ENCODE measurements at places on chromosomes 5 and 9.

GRCh38 chr9:130260816-130261765, 4.5 kb upstream of the HMCN2 start:
- DNase-seq: no peak

- no peak for DNase-seq
Observed at GRCh38 chr5:129379406-129379805, 80.7 kb upstream of the ADAMTS19 start.

DNA sequence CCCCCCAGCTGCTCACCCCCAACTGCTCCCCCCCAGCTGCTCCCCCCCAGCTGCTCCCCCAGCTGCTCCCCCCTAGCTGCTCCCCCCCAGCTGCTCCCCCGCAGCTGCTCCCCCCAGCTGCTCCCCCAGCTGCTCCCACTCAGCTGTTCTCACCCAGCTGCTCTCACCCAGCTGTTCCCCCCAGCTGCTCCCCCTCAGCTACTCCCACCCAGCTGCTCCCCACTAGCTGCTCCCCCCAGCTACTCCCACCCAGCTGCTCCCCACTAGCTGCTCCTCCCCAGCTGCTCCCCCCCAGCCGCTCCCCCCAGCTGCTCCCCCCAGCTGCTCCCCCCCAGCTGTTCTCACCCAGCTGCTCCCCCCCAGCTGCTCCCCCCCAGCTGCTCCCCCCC, 22.8 kb upstream of the AHRR start:
- DNase-seq: no peak

- DNase-seq: no peak
Observed at GRCh38 chr9:108322326-108323098, 533.3 kb downstream of the ACTL7B start.

- no peak for DNase-seq
Observed at GRCh38 chr9:89375191-89375760, 57.0 kb downstream of the SECISBP2 start.

DNA sequence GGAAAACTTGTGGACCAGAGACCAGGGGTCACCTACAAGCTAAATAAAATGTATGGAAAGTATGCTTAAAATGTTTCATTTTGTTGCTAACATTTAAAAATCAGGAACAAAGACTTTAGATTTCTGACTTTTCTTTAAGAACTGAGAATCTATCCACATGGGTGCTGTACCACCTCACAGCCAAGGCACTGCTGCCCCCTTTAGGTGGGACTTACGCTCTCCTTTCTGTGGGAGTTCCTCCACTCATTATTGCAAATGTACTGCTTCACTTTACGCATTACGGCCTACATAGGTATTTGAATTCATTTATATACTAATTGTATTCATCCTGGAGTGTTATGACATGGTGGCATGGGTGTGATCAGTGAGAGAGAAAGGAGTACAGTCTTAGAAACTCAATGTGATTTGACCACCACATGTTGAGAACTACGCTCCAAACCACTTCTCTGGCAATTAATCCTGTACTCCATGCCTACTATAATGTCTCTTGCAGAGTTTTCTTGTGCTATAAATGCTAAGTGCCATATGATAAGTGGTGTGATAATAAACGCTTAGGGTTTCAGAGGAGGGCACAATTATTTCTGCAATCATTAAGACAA, 24.7 kb upstream of the CETN3 start:
- DNase-seq: no peak

- DNase-seq: no peak
Observed at GRCh38 chr9:20290257-20290656, 332.0 kb downstream of the MLLT3 start.

GRCh38 chr5:136174021-136174659, 18.8 kb downstream of the SMIM32 start:
- DNase-seq: no peak

GRCh38 chr5:150498501-150498900, 9.4 kb upstream of the NDST1 start:
- no peak for DNase-seq

DNA sequence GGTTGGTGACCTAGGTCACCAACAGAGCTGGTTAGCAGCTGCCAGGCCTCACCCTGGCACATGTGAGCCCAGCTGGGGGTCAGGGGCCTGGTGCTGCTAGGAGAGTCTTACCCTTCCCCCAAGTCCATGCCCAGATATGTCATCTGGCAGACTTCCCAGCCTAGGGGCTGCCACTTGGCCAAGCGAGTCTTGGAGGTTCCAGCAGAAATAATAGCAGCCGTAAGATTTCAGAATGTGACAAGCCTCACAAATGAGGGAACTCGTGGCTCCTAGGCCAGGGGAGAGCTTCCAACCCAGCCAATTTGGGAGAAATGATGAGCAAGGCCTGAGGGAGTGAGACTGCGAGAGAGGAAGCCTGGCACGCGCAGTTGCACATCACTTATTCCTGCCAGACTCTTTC, 11.1 kb downstream of the URM1 start:
- no peak for DNase-seq

GRCh38 chr9:88652876-88653275, 117.9 kb downstream of the NXNL2 start:
- DNase-seq: no peak

Data from left cardiac atrium (tissue), 4 donors.